ENCODE measurements at places on chromosomes 1 and 21.

DNA sequence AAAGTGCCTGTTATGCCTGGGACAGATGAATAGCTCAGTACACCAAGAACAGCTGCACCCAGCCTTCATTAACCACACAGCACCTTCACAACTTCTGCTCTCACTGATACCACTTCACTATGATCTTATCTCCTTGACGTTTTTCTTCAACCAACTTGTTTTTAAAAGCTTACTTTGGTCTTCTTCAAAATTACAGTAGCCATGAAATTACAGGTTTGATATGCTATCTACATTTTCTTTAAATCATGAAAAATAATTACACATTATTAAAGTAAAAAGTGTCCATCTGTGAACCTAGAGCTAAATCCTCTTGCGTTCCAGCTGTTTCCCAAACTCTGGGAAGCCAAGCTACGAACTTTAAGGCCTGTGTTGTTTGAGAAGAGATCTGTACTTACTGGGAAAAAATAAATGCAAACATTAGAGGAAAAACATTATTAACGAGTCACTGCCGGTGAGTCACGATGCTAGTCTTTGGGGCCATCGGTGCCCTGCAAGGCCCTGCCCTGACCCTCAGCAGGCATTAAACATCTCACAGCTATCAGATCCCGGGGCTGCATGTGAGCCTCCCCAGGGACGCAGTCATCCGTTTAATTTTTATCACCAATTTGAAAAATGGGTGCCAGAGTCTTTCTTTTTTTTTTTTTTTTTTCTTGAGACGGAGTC, 56.3 kb upstream of the GPR153 start:
- no peak for DNase-seq

DNA sequence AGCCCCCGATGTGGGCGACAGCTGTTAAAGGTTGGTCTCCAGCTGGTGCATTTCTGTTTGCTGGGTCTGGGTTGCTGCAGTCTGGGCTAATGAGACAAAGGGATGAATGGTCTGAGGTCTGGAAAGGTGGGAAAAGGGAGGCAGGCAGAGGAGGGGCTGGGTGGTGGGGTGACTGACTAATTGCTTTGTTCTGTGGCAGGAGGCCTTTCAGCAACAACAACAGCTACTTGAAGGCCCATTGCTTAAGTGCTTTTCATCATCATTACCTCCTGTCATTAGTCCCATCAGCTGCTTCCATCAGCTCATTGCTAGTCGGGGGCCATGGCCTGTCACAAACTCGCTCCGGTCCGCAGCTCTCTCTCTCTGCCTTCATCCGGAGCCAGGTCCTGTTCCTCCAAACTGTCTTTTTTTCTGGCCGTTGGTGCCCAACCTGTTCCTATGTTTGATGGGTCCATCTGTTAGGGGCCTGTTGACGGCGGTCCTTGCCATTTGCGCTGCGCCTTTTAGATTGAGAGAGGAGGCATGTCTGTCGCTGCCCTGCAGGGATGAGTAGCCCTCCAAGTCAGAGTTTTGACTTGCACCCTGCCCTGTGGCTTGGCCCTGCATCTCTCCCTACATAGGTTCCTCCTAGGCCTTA, 105.6 kb upstream of the PLXNA2 start:
- DNase-seq, result no peak

DNA sequence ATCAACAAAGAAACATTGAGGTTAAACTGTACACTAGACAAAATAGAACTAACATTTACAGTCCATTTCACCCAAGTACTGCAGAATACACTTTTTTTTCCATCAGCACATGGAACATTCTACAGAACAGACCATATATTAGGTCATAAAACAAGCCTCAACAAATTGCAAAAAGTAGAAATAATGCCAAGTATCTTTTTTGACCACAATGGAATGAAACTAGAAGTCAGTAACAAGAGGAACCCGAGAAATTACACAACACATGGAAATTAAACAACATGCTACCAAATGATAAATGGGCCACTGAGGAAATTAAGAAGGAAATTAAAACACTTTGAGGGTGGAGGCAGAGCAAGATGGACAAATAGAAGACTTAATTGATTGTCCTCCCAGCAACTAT, 8.4 kb upstream of the C1orf185 start:
- DNase-seq, result no peak

- no peak for DNase-seq
These were observed 6.4 kb upstream of the GPR157 start for GRCh38 chr1:9135073-9135836.

DNA sequence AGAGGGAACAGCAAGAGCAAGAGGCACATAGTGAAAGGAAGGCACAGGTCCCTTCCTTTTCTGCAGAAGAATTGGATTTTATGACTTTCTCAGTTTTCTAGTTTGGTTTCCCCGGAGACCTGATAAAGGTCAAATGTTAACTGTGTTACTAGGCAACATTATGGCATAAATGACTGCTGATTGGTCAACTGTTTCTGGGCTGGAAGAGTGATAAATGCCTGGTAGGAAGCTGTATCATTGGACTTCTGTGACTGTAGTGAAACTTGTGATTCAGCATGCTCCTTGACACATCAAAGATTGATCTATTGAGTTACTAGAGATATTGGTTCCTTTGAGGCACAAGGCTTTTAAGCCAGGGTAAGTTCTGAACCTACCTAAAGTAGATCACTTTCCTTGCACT, 55.7 kb downstream of the LRRC8C start:
- DNase-seq, result no peak

DNA sequence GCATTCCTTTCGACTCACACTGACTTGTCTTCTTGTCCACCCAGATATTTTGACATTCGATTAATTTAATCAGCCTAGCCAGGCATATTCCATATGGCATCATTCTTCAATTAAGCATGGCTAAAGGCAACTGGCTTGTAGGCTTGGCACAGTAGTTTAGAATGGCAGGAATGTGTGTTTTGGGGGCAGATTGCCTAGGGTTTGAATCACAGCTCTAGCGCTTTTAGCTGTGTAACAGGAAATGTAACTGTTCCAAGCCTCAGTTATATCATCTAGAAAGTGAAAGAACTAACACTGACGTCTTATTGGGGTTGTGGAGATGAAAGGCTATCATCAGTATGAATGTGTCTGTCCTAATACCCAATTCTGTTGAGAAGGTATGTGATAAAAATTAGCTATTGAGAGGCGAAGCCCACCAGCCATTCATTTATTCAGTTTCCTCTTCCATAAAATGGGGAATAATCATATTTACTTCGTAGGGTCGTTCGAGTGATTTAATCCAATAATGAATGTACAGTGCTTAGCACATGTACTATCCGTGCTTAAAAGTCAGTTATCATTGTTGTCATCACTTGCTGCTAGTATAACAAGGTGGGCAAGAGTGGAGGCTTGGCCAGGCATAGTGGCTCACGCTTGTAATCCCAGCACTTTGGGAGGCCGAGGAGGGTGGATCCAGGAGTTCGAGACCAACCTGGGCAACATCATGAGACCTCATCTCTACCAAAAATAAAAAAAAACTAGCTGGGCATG, 41.6 kb upstream of the GRHL3 start:
- no peak for DNase-seq

DNA sequence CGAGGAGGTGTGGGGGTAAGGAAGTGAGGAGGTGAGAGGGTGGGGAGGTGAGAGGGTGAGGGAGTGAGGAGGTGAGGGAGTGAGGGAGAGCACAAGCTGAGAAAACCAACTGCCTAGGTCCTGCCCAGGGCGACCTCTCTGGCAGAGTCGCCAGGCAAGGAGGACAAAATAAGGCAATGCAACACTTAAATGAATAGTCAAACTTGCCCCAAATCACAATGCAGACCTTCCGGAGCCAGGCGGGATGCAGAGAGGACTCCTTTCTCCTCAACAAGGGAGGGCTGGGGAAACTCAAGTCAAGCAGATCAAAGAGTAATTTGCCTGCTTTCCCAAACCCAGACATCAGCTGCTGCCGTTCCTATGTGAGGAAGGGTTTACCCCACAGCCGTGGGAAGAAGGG, 86.0 kb downstream of the CCDC185 start:
- no peak for DNase-seq

DNA sequence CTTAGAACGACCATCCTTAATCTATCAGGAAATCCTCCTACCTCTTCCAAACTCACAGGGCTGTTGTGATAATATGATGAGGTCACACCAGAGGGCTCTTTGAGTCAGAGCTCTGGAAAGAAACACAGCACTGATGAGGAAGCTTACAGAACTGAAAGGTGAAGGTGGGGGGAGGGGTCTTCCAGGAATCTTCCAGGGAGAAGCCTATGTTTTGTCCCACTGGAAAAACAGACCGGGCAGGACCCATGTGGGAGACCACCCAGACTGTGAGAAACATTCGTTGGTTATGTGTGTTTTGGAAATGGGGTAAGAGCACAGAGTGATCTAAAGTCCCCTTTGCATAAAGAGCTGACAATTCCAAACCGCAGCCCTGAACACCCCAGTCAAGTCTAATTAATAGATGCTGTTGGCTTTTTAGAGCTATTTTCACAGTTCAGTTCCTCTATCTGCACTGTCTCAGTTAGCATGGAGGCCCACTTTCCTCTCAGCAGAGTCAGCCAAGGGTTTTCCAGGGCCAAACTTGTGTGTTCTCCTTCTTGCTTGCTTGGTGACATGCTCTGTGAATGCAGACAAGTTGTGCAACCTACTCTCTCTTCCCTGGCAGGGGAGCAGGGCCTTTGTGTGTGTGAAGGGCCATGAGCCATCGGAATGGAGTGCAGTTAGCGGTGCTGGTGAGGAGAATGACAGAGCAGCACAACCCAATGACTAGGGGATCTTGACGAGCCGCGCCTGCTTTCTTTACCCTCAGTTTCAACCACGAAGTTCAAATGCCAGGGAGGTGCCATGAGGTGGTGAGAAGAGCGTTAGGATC, 12.3 kb downstream of the PHLDA3 start:
- DNase-seq, result no peak

- no peak for DNase-seq
These were observed 17.0 kb downstream of the SLC26A9 start for GRCh38 chr1:205926213-205926612.

GRCh38 chr1:245690156-245690690, 535.4 kb downstream of the KIF26B start:
- no peak for DNase-seq

DNA sequence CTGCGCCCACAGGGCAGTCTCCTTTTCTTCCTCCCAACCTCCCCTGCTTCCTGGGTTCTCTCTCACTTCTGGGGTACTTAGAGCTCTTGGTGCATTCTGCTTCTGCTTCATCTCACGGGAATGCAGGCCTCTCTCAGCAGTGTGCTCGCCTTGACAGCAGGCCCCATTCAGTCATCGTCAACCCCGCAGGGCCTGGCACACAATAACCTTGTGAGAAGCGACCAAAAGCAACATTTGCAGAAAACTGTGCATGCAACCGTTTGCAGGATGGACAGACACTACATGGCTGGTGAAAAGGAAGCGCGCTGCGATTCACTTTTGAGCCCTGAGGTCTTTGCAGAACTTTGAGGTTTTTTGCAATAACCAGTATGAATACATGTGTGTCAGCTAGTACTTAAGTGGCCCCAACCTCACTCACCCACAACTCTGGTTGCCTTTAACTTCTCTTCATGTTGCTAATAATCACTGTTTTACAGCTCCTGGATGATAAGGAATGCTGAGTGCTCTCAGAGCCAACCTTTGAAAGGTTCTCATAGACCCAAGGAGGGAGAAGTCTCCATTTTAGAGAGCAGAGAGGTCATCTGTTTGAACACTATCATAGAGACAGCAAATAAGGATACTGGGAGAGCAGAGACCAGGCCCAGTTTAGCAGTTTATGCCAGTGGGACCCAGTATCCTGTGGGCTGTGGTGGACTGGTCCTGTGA, 2.5 kb upstream of the CD160 start:
- no peak for DNase-seq

- no peak for DNase-seq
These were observed 38.4 kb downstream of the HLX start for GRCh38 chr1:220917535-220918209.

DNA sequence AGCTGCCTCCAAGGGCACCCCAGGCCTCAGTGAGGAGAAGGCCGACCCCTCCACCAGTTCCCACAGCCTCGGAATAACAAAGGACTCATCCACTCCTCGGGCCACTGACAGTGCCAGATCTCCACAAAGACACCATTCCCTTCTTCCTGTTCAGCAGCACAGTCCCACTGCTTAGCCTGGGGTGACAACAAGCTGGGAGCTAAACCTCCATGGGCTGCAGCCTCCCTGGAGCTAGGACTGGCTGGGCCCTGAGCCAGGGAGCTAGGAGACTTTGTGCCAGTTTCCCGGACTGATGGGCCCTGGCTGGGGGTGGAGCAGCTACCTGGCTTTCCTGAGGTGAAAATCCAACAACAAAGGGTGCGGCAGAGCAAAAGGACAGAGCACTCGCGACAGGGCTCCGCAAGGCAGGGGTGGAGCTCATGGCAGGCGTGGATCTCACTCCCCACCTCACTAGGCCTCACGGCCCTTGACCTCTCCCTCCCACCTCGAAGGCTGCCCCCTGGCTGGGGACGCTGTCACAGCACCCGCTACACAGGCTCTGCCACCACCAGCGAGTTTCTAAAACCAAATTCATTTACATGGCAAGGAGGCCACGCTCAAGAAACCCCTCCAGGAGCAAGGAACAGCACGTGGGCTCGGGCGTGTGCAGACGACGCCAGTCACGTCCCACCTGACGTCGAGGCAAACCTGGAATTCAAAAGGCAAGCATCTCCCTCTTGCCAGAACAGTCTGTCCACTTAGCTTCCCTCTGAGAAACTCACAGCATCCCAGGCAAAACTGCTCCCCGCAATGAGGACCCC, 13.8 kb downstream of the SLC35E2B start:
- DNase-seq, result peak; percentile 52

DNA sequence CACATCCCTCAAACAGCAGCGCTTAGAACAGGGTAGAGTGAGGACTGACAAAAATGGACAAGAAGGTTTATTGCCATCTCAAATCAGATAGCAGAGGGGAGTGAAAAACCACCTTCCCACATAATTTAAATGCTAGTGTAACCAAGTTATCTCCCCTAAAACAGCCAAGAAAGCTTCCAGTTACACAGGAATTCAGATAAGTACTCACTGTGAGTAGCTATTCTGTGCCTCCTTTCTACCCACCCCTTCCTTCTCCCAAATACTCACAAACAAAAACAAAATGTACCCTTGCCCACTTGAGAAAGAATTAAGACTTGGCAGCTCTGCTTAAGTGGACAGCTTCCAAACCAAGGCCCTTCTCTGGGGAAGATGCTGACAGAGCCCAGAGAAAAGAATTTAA, 9.1 kb downstream of the OTUD7B start:
- DNase-seq, result no peak
